ENCODE measurements at places on chromosomes 1 and 21.
A peak's percentile ranks its signal among the peaks of the same experiment; 100 is the strongest.

- DNase-seq: no peak
Measured at GRCh38 chr21:18274370-18274769, 29.7 kb downstream of the CHODL start.

GRCh38 chr1:198686069-198686728 lies 47.4 kb downstream of the PTPRC start:
- no peak for DNase-seq

DNA sequence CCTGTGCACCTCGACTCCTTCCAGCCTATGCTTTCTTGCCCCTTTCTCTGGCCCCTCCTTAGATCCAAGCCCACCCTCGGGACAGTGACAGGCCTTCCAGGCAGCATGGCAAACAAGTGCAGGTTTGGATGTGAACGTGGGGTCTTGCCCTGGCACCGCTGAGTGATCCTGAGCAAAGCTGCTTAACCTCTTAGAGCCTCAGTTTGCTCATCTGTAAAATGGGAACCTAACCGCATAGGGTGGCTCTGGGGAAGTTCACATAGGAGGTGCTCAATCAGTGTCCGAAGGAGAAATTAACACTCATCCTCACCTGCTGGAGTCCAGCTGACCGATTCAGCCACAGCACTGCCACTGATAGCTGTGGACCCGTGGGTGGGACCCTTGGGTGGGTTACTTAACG lies 7.2 kb downstream of the MFAP2 start:
- no peak for DNase-seq

- no peak for DNase-seq
Measured at GRCh38 chr1:184691719-184692324, 62.8 kb downstream of the EDEM3 start.

DNA sequence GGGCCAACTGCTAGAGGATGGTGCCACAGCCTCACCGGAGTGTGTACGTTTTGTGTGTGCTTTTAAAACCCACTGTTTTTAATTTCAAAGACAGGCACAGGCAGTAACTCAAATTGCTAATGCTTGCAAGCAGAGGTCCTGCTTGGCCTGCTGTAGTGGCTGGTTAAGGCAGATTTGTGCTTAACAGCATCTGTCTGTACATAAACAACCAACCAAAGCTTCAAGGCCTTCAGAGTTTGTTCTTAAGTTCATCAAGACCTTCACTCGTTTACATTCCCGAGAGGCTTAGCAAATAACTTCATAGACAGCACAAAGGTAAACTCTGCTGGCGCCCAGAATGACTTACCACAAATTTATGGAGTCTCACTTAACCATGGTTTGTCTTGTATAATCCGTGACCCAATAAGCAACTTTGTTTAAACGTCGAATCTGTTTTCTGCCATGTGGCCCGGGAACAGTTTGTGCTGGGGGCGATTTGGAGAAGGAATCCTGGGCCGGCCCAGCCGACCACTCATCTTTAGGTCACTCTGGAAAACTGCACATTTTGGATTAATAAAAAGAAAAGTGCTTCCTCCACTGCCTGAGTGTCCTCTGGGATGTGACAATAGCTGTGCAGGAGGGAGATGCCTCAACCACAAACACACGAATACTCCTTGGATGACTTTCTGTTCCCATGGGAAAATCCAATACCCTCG lies 58.1 kb downstream of the CAPZB start:
- no peak for DNase-seq

GRCh38 chr21:22421416-22422180 lies 1423.4 kb downstream of the NCAM2 start:
- no peak for DNase-seq

DNA sequence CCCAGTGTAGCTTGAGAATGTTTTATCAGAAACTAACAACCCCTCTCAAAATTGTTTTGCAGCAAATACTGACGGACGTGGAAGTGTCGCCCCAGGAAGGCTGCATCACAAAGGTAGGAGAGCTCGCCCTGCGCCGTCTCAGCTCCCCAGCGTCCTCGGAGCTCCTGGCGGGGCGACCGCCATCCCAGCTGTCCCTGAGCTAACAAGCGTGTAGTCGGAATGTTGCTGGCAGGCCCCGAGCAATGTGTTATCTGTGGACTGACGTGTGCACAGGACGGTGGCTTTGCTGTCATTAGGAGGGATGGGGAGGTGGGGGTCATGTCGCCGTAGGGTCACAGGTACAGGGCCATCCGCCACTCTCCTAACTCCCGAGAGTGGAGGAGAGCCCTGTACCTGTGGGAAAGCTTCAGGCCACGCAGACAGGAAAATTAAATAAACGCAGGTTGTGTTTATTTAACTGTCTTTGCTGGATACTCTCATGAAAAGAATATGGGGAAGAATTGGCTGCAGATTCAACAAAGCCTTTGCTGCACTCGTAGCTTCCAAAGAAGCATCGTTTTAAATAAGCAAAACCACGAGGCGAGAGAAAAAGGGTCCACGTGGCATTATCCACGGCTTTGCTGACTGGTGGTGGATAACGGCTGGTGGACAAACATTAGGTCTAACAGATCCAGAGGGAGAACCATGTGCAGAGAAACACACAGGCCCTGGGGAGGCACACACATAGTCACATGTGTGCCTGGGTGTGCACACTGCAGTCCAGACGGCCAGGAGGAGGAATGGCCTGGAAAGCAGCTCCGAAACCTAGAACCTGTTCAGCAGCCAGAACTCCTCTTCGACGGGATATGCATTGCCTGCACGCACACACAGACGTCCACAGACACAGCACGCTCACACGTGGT lies 175.3 kb downstream of the PRDM16 start:
- no peak for DNase-seq

- no peak for DNase-seq
Measured at GRCh38 chr1:153394391-153394790, 3.5 kb upstream of the S100A8 start.

GRCh38 chr1:117895482-117896114 lies 33.8 kb downstream of the GDAP2 start:
- DNase-seq: peak; percentile 28

DNA sequence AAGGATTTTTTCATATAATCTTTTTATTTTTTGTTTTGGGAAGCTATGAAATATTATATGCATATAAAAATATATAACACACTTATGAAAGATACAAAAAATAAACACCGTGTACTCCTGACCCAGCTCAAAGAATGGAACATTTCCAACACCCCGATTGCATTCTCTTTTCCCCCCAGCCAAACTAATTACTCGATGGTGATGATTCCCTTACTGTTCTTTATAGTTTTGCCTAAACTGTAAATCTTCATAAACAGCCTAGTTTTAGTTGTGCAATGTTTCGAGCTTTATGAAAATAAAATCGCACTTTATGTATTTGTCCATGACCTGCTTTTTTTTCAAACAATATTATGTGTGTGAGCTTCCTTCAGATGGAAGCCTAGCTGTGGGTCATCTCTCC lies 352.0 kb upstream of the KAZN start:
- DNase-seq: no peak

- no peak for DNase-seq
Measured at GRCh38 chr21:22076471-22076870, 1078.3 kb downstream of the NCAM2 start.

- no peak for DNase-seq
Measured at GRCh38 chr1:50447961-50448360, 24.7 kb upstream of the DMRTA2 start.

GRCh38 chr1:161910604-161911003 lies 113.1 kb downstream of the OLFML2B start:
- DNase-seq: no peak

DNA sequence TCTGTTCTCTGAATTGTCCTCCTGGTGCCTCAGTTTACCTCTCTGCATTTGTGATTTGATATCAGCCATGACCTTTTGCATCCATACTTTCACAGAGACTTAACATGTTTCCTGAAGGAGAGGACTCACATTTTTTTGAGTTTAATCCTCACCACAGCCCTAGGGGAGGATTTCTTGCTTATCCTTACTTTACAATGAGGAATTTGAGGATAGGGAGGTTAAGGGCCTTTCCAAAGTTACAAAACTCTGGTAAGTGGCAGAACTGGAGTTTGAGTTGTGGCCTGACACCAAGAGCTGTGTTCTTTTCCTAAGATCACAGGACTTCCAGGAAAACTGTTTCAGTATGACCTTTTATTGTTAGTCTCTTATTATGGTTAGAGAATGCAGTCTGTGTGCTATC lies 34.2 kb downstream of the TNFRSF8 start:
- DNase-seq: no peak

GRCh38 chr1:59752556-59753414 lies 62.0 kb upstream of the HOOK1 start:
- no peak for DNase-seq

- DNase-seq: no peak
Measured at GRCh38 chr1:197200272-197200899, 53.9 kb upstream of the ASPM start.
